ENCODE measurements at places on chromosomes 7 and 10.

GRCh38 chr10:49144058-49144720 lies 10.4 kb upstream of the FAM170B start:
- peak; percentile 76 for DNase-seq

- DNase-seq, result no peak
Measured at GRCh38 chr10:91051829-91052228, 130.9 kb upstream of the ANKRD1 start.

- no peak for DNase-seq
Measured at GRCh38 chr10:4250587-4250887, 465.5 kb upstream of the KLF6 start.

DNA sequence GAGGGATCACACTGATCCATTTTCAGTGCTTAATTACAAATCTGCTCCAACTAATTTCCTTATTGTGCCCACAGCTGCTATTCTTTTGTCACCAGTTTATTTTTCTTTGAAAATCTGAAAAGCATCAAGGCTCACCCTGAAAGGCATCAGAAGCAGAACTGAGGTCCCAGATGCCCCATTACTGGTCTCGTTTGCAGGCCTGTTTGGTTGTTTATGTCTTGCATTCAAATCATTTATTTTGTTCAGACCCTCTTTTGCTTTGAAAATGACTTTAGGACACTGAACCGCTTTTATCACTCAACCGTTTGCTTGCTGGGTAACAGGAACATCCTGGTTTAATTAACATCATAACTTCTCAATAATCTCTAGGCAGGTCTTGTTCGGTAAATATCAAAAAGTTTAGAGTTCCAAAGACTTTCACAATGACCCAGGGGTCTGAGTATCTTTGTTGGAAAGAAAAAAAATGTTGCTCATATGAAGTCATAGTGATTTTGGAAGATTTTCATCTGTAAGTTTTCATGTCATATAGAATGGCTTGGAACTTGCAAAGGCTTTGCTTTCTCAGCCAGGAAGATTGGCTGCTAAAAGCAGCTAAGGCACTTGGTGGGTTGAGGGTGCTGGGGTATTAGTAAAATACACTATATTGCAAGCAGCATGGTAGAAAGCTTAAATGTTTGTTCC lies 398.3 kb upstream of the NPVF start:
- no peak for DNase-seq

DNA sequence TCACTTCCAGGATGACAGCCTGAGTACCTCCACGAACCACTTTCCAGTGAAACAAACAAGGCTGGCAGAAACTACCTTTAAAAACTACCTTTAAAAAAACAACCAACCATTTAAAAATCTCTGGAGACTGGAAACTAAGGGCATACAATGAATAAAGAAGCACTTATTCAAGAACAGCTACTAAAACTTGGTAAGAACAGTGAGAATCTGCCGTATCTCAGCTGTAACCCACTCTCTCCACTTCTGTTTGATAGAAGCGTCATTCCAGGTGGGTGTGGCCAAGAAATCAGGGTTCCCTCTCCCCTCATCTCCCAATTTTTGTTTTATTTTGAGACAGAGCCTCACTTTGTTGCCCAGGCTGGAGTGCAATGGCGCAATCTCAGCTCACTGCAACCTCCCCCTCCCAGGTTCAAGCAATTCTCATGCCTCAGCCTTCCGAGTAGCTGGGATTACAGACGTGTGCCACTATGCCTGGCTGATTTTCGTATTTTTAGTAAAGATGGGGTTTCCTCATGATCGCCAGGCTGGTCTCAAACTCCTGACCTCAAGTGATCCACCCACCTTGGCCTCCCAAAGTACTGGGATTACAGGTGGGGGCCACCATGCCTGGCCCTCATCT lies 158.8 kb upstream of the CHST15 start:
- no peak for DNase-seq

GRCh38 chr10:11594589-11595394 lies 16.7 kb downstream of the USP6NL start:
- no peak for DNase-seq

DNA sequence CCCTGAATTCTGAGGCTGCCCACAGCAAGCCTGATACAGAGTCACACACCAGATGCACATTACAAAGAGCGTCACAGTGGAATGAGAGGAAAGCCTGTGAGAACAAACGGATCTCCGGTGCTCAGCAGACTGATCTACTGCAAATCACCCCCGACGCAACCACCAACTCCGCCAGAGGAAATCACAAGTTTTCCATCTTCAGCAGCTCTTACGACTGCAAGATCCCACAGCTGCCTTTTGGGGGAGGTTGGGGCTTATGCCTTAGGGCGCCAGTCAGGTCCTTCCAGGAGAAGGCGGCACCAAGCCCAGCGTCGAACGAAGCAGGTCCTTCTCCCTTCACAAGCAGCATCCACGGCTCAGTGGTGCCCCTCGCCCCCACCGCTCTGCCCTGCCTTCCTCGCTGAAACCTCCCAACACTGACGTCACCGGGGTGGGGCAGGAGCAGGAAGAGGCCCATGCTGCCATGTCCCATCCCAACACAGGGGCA lies 32.5 kb downstream of the PTPRN2 start:
- DNase-seq, result no peak

All from EH (cell line).